ENCODE measurements at places on chromosomes 1 and 21. TPM values are rescaled to one million over a fixed set of nuclear protein-coding genes. Genes with fewer than 3 reads are reported as not detected.

DNA sequence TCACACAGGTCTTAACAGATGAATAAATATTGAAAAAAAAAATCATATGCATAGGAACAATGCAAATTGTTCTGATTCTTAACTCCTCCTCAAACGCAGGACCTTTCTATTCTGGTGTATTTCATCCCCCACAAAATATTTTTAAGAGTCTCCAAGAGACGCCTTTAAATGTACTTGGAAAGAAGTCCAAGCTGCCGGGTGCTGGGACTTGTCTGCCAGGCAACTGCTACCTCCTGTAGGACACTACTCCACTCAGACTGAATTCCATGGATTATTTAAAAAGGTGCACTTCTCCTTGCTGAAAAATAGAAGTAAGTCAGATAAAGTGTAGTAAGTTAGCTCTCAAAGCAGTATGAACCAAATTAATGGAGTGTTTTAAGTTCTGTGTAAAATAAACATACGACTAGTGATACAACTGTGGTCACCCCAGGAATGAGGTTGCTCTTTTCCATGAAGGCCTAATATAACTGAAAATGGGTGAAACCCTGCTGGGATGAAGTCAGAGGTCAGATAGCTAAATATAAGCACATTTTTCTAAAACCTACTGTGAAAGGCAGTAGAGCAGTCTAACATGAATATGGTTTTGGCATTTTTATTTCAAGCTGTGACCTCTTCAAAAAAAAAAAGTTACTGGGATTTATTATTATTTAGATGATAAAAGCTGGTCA lies 189.2 kb upstream of the PBX1 start:
- H3K4me3 ChIP-seq, result no peak overlapping the region
- H3K27me3 ChIP-seq, result no peaks in the 10 kb centered on the region

The SPRR2E gene
- not detected for total RNA-seq

The DNASE2B gene
- total RNA-seq, result not detected

The POGK gene
- 36.9 TPM for total RNA-seq

GRCh38 chr1:221555689-221556433 lies 186.0 kb downstream of the DUSP10 start:
- DNase-seq, result no peak
- H3K27me3 ChIP-seq, result no peaks in the 10 kb centered on the region
- no peaks in the 10 kb centered on the region for H3K36me3 ChIP-seq
- no peak overlapping the region for H3K27ac ChIP-seq
- H3K4me3 ChIP-seq, result no peak overlapping the region

The VWA5B1 gene
- 0.19 TPM for total RNA-seq

The CNR2 gene
- 0.05 TPM for total RNA-seq

The TNFRSF1B gene
- total RNA-seq, result 40.7 TPM

DNA sequence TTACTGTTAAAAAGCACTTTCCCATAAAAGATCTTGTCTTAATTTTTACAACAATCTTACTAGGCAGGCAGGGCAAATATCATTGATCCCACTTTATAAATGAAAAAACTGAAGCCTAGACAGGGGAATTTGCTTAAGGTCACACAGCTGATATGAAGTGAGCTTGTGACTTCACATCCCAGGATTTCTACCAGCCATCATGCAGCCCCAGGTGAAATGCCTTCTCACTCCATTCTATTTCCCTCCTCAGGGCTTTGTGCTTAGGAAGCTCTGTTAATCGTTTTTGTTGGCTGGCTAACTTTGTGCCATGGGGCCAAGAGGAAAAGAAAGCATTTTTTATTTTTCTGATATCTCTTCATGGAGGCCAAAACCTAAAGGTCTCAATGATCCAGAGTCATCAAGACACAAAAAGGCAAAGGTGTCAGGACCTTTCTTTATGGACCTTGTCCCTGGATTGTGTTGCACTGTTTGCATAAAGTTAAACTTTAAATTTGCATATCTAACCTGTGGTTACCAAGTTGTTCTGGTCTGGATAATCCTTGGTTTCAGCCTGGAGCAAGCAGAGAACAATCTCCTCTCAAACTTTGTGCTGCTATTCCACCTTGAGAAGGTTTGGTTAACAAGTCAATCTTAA lies 44.8 kb upstream of the ZNF326 start:
- no peak overlapping the region for H3K4me3 ChIP-seq
- H3K4me1 ChIP-seq, result no peaks in the 10 kb centered on the region
- H3K27me3 ChIP-seq, result no peaks in the 10 kb centered on the region
- no peaks in the 10 kb centered on the region for H3K36me3 ChIP-seq

DNA sequence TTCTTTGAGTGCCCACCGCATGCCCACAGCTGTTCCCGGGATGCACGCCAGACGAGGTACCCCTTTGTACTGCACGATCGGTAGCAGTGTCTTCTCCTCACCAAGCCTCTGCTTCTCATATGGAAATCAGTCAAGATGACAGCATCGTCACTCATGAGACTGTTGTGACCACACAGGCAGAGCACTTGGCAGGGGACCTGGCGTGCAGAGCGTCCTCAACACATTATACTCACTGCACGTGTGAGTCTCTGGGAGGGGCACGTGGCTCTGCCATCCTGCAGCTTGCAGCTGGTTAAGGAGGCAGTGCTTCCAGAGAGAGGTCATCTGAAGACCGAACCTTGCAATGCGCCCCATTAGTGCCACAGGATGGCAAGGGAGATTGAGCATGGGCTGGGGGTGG lies 266.8 kb downstream of the NPHP4 start:
- DNase-seq, result no peak
- H3K4me3 ChIP-seq, result no peak overlapping the region
- no peaks in the 10 kb centered on the region for H3K36me3 ChIP-seq

DNA sequence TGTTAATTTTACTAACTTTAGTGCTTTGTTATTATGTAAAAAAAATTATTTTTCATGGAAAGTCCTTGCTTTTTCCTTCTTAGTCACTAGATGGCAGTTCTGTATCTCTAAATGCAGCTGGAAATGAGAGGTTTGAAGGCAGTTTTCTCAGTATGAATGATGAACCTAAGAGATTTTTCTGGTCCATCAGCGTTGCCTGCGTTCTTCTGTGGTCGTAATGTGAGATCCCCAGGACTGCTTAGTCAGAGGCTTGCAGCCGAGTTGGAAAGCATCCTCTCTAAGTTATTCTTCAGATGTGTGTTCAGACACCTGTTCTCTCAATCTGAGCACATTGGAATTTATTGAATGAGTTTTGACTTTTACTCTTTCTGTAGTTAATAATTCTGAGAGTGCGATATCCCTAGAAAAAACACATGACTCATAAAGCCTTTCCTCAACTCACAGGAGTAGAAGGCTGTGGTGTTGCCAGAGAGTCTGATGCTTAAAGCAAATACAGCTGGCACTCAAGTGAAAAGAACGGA lies 99.3 kb downstream of the FMN2 start:
- H3K36me3 ChIP-seq, result no peaks in the 10 kb centered on the region
- H3K27ac ChIP-seq, result no peak overlapping the region
- no peaks in the 10 kb centered on the region for H3K27me3 ChIP-seq
- H3K4me1 ChIP-seq, result no peaks in the 10 kb centered on the region

DNA sequence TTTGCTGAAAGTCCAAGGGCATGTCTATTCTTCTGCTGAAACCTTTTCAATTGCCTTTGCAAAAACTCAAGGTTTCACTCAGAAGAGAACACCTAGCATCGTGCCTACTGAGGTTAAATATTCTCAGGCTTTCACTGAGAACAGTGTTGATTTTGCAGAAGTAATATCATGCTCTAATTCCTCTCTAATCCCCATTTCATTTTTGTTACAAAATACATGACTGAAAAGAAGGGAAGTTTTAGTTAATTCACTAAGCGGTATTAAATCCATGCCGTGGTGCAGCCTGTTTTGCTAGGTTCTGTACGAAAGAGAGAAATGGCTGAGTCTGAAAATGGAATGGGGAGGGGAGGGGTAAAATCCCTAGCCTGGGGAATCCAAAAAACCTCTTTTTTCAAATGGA lies 163.2 kb upstream of the CAMK1G start:
- H3K27me3 ChIP-seq, result no peaks in the 10 kb centered on the region
- H3K4me1 ChIP-seq, result no peaks in the 10 kb centered on the region
- no peak overlapping the region for H3K4me3 ChIP-seq
- no peak overlapping the region for H3K27ac ChIP-seq
- no peaks in the 10 kb centered on the region for H3K36me3 ChIP-seq

The AKR1A1 gene
- 47.5 TPM for total RNA-seq

- no peak for DNase-seq
- peaks cover 38% of the 10 kb centered on the region for H3K4me1 ChIP-seq
- no peaks in the 10 kb centered on the region for H3K27me3 ChIP-seq
Observed at GRCh38 chr1:235275836-235276235, 52.1 kb downstream of the ARID4B start.

DNA sequence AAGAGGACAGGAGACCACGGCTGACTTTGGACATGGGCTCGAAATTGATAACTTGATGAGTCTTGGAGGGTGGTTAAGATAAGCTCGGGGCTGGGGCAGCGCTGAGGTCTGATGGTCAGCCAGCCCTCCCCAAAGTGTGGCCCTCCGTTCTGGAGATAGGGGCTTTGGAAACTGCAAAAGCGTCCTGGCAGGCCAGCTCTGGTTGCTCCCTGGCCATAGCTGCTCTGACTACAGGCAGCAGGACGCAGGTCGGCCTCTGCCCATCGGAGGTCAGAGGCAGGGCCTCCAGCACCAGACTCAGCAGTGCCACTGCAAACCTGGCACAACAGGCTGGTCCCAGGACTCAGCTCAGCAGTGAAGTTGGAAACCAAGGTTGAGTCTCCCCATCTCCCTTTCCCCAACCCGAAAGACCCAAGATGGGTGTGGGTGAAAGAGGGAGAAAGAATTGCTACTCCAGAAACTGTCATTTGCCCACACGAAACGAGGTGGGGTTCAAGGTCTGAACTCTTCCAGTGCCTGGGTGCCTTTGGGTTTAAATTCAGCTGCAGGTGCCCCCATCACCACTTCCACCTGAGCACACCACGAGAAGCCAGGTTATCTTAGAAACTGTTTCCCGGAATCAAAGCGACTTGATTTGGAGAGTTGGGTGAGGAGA lies 4.8 kb downstream of the SIM2 start:
- no peak overlapping the region for H3K27ac ChIP-seq
- no peaks in the 10 kb centered on the region for H3K36me3 ChIP-seq
- H3K4me1 ChIP-seq, result peaks cover 30% of the 10 kb centered on the region
- H3K4me3 ChIP-seq, result no peak overlapping the region
- DNase-seq, result no peak

DNA sequence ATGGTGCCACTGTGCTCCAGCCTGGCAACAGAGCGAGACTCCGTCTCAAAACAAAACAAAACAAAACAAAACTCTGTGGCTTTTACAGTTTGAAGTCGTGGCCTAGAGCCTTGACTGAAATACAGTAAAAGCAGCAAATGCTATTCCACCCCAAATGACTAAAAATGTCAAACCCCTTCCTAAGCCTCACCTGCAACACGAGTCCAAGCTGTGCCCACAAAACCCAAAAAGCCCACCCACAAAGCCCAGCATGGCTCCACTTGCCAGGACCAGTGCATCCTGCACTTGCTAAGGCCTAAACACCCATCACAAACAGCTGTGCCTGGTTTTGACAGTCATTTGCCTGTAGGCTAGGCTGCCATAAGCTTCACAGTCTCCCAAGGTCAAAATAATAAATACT lies 21.3 kb downstream of the VAV3 start:
- no peaks in the 10 kb centered on the region for H3K4me1 ChIP-seq
- H3K36me3 ChIP-seq, result no peaks in the 10 kb centered on the region
- no peak for DNase-seq
- H3K27ac ChIP-seq, result no peak overlapping the region
- no peak overlapping the region for H3K4me3 ChIP-seq
- no peaks in the 10 kb centered on the region for H3K27me3 ChIP-seq

- H3K27me3 ChIP-seq, result no peaks in the 10 kb centered on the region
- no peak overlapping the region for H3K4me3 ChIP-seq
- no peak for DNase-seq
- peaks cover 8% of the 10 kb centered on the region for H3K4me1 ChIP-seq
- H3K27ac ChIP-seq, result no peak overlapping the region
- no peaks in the 10 kb centered on the region for H3K36me3 ChIP-seq
Observed at GRCh38 chr21:32909393-32909792, 116.3 kb upstream of the OLIG2 start.

DNA sequence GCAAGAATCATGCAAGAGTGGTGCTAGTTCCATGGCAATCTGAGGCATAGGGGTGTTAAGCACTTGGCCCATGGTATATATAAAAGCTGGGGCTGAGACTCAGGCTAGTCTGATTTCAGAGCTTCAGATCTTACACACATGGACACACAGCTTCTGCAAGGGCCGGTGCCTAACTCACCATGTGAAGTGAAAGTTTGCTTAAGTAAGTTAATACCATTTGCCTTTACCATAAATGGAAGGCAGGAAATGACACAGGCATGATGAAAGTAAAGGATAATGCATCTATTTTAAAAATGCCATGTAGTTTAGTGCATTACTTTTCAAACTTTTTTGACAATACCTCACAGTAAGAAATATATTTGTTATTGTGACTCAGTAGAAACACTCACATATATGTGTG lies 122.6 kb downstream of the KCNJ6 start:
- H3K27ac ChIP-seq, result no peak overlapping the region
- H3K27me3 ChIP-seq, result no peaks in the 10 kb centered on the region
- no peaks in the 10 kb centered on the region for H3K4me1 ChIP-seq
- no peak overlapping the region for H3K4me3 ChIP-seq
- H3K36me3 ChIP-seq, result no peaks in the 10 kb centered on the region
- DNase-seq, result no peak

GRCh38 chr1:81424816-81425215 lies 375.9 kb upstream of the ADGRL2 start:
- H3K4me3 ChIP-seq, result no peak overlapping the region
- H3K36me3 ChIP-seq, result no peaks in the 10 kb centered on the region
- no peak overlapping the region for H3K27ac ChIP-seq
- no peaks in the 10 kb centered on the region for H3K4me1 ChIP-seq

The RGS16 gene
- total RNA-seq, result 0.49 TPM

- H3K27ac ChIP-seq, result no peak overlapping the region
- no peaks in the 10 kb centered on the region for H3K36me3 ChIP-seq
- H3K4me3 ChIP-seq, result no peak overlapping the region
- H3K27me3 ChIP-seq, result no peaks in the 10 kb centered on the region
- no peaks in the 10 kb centered on the region for H3K4me1 ChIP-seq
Observed at GRCh38 chr1:246138781-246139180, 368.3 kb downstream of the SMYD3 start.

The MPL gene
- total RNA-seq, result not detected

- no peaks in the 10 kb centered on the region for H3K36me3 ChIP-seq
- H3K4me3 ChIP-seq, result no peak overlapping the region
- H3K4me1 ChIP-seq, result peaks cover 2% of the 10 kb centered on the region
- DNase-seq, result no peak
- no peaks in the 10 kb centered on the region for H3K27me3 ChIP-seq
- no peak overlapping the region for H3K27ac ChIP-seq
Observed at GRCh38 chr1:97796711-97797110, 124.1 kb downstream of the DPYD start.
